ENCODE measurements at places on chromosomes 5 and 9.

- no peak for DNase-seq
Measured at GRCh38 chr5:59959330-59959729, 65.8 kb upstream of the PDE4D start.

DNA sequence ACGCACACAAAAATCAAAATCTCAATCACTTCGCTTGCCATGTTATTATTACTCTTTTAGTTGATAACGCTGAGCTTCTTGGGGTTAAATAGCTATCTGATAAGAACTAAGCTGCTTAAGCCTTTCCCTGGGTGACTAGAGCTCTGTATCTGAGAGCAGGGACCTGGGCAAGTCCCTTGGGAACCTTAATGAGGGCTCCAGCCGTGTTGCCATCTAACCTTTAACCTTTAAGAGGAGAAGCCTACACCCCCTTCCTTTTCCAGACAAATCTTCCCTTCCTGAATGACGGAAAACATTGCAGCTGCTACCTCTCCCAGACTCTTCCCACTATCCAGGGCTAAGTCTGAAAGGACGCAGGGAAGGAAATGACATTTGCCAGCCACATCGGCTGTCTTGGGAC is 216.5 kb upstream of the RAI14 start:
- no peak for DNase-seq

GRCh38 chr5:96412868-96413449 is 20.1 kb downstream of the PCSK1 start:
- no peak for DNase-seq

DNA sequence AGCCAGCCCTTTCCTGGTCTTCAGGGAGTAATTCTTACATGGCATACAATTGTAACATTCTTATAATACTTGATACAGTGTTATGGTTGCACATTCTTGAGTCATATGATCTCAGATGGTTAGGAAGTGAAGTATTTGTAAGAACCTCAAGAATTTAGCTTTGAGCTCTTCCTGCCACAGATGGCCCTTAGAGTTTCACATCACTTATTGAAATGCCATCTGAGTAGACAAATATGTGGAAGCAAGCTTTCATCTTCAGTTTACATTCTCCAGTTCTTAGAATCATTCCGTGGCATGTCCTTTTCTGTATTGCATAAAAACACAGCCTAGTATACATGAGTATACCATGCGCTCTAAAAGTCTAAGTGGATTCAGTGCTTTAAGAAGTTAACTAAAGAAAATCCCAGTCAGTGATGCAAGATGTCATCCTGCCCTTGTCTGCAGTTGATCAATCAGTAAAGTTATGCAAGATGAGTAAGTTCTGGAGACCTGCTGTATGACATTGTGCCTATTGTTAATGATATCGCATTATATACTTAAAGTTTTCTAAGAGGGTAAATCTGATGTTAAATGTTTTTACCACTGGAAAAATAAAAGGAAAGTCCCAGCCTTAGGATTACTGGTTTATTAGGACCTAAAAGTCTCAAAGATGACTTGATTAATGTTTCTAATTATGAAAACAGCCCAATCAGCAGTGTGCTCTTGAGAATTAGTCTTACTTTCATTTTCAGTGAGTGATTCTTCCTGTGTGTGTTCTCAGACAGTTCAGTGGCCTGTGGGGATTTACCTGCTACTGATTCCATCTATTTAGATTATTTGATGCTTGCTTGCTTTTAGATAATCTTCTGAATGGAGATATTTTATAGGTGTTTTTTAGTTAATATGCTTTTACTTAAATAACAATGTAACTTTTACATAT is 29.4 kb downstream of the RHOBTB3 start:
- DNase-seq: peak; percentile 94

DNA sequence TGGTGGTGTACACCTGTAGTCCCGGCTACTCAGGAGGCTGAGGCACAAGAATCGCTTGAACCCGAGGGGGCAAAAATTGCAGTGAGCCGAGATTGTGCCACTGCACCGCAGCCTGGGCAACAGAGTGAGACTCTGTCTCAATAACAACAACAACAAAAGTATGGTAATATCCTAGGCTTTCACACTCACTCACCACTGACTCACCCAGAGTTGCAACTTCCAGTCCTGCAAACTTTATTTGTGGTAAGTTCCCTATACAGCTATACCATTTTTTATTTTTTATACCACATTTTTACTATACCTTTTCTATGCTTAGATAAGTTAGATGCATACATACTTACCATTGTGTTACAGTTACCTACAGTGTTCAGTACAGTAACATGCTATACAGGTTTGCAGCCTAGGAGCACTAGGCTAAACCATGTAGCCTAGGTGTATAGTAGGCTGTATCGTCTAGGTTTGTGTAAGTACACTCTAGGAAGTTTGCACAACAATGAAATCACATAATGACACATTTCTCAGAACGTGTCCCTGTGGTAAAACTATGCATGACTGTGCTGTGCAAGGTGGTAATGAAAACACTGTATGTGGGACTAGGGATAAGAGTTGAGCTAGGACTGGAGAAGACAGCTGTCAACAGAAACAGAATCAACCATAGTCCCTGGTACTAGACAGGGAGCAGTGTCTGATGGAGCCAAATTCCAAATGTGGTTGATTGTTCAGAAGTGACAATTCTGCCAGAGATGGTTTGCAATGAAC is 109.5 kb upstream of the RAD23B start:
- DNase-seq: peak; percentile 62

- no peak for DNase-seq
Measured at GRCh38 chr9:36659500-36659899, 86.8 kb downstream of the MELK start.

DNA sequence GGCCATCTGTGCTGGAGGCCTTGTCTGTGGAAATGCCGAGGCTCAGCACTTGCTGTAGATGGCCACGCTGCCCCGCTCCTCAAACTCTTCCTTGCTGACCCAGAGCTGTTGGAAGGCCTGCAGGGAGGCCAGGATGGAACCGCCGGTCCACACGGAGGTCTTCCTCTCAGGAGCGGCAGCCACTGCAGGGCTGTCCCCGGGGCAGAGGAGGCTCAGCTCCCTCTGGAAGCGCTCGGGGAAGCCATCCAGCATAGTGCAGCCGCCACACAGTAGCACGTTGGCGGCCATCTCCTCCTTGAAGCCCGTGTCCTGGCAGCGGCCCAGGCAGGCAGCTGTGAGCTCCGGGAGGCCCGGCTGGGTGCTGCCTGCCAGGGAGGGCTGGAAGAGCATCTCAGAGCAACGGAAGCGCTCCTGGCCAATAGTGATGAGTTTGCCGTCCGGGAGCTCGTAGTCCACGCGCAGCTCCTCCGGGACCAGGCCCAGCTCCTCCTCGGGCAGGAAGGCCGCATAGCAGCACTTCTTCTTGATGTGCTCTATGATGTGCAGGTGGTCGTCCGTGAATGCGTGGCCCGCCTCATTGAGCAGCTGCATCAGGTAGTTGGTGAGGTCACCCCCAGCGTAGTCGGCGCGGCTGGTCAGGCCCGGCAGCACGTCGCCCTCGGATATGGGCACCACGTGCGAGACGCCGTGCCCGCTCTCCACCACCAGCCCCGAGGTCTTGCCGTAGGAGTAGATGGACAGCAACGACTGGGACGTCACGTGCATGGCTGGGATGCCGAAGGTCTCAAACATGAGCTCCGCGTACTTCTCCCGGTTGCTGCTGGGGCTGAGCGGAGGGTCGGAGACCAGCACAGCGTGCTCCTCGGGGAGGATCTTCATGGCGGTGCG is 901 bp downstream of the ACTL7B start:
- DNase-seq: no peak

GRCh38 chr9:116369706-116370105 is 216.1 kb downstream of the PAPPA start:
- no peak for DNase-seq

DNA sequence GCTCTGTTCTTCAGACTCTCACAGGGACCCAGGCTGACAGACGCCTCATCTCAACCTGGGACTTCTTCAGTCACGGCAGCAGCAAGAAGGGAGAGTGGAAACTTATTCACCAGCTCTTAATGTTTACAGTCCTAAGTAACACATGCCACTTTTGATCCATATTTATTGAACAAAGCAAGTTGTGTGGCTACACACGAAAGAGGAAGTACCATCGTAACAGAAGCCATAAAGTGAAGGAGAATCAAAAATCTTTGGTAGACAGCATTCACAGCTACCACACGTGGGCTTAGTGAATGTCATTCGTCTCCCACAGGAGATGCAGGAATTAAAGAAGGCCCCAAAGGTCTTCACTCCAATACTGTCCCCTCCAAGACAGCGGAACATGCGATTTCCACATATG is 582.6 kb downstream of the CETN3 start:
- no peak for DNase-seq

DNA sequence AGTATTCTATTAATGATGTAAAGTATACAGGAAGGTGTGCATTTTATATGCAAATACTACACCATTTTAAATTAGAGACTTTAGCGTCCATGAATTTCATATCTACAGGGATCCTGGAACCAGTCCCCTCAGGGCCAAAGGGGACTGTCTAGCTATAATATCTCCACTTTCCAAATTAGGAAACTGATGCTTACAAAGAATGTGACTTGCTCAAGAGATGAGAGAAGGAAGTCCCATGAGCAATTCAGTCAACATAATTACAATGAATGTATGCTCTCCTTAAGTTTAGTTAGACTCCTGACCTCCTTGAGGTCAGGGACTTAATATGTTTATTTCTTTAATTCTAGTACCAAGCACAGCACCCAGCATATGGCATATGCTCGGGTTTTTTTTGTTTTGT is 23.7 kb downstream of the NIPBL start:
- DNase-seq: no peak

- no peak for DNase-seq
Measured at GRCh38 chr5:137113161-137113560, 386.0 kb downstream of the SPOCK1 start.

DNA sequence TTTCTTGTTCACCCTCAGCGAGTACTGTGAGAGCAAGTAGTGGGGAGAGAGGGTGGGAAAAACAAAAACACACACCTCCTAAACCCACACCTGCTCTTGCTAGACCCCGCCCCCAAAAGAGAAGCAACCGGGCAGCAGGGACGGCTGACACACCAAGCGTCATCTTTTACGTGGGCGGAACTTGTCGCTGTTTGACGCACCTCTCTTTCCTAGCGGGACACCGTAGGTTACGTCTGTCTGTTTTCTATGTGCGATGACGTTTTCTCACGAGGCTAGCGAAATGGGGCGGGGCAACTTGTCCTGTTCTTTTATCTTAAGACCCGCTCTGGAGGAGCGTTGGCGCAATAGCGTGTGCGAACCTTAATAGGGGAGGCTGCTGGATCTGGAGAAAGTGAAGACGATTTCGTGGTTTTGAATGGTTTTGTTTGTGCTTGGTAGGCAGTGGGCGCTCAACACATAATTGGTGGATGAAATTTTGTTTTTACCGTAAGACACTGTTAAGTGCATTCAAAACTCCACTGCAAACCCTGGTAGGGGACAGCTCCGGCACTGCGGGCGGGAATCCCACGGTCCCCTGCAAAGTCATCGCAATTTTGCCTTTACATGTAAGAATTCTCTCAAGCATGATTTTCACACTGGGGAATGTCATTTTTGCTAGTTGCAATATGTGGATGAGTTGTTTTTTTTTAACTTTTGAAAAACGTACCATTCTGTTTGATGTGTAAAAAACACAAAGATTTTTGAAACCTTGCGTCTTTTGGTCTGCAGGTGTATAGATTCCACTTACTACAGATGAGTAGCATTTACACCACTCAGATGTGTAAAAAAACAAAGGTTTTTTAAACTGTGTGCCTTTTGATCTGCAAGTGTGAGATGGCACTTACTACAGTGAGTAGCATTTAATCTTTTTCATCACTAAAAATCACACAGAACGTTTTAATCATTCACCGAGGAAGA is 631 bp upstream of the C9orf72 start:
- peak; percentile 99 for DNase-seq

GRCh38 chr5:136066661-136067271 is 38.0 kb downstream of the TGFBI start:
- peak; percentile 46 for DNase-seq

GRCh38 chr9:110101531-110102161 is 106.3 kb downstream of the C9orf152 start:
- DNase-seq: no peak

DNA sequence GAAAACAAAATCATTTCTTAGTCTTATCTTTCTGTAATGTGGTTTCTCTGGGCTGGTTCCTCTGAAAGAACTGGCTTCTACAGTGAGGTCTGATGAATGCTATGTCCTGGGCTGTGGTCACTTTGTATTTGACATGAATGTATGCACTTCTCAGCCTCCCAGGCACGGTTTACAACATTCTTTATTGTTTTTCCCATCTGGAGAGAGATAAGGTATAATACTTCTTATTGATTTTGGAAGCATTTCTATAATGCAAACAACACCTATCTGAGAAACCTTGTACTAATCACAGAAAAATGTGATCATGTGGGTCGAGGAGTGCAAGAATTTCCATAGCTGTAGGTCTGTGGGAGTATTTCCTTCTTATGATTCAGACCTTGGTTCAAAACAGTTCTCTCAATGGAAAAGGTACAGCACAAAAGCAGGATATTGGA is 46.9 kb downstream of the ACTBL2 start:
- peak; percentile 88 for DNase-seq

All from kidney tubule cell (primary cell).